ENCODE measurements at places on chromosomes 4 and X.

DNA sequence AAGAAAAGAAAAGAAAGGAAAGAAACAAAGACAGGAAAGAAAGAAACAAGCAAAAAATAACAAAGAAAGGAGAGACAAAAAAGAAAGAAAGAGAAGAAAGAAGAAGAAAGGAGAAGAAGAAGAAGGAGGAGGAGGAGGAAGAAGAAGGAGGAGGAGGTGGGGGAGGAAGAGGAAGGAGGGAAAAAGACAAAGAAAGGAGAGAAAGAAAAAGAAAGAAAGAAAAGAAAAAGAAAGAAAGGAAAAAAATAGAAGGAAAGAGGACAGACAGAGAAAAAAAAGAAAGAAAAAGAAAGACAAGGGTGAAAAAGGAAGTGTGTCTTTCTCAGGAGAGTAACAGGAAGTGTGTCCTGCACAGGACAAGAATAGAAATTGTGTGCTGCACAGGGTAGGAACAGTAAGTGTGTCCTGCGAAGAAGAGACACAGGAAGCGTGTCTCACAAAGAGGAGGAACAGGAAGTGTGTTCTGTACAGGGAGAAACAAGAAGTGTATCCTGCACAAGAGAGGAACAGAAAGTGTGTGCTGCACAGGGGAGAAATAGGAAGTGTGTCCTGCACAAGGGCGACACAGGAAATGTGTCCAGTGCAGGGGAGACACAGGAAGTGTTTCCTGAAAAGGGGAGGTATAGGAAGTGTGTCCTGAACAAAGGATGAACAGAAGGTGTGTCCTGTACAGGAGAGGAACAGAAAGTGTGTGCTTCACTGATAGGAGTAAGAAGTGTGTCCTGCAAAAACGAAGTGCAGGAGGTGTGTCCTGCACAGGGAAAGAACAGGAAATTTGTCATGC lies 101.2 kb downstream of the ARSF start:
- DNase-seq = no peak

DNA sequence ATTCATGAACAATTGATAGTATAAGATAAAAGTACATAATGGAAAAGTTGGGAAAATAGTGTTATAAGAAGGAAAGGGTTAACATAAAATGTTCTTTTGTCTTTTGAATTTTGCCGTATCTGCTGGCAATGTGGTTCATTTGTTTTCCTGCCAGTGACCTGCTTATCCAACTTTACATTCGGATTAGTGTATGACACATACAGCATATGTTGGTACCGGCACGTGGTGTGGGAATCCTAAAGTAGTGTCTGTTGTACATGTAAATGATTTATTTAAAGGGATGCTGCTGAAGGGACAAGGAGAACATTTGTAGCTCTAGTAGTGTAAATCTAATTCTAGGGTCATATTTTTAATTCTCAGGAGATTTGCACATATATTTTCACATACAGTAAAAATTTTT lies 11.5 kb downstream of the RAB9A start:
- DNase-seq = no peak

DNA sequence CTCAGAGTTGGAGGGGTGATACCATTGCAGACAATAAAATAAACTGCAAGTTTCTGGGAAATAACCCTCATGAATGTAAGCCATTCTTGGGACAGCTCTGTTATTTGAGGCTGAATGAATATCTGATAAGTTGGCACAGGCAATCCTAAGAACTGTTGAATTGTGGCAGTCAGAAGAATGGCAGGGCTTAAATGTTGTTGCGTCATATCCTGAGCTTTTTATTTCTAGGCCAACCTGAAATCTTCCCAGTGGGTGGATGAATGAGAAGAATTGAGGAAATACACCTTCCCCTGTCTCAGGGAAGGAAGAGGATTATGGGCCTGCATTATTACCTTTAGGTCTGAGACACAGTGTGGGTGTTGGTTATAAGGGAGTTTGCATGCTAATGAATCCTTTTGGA lies 64.4 kb upstream of the C4orf54 start:
- no peak for DNase-seq

- DNase-seq = no peak
Measured at GRCh38 chr4:54695337-54695736, 37.6 kb downstream of the KIT start.

DNA sequence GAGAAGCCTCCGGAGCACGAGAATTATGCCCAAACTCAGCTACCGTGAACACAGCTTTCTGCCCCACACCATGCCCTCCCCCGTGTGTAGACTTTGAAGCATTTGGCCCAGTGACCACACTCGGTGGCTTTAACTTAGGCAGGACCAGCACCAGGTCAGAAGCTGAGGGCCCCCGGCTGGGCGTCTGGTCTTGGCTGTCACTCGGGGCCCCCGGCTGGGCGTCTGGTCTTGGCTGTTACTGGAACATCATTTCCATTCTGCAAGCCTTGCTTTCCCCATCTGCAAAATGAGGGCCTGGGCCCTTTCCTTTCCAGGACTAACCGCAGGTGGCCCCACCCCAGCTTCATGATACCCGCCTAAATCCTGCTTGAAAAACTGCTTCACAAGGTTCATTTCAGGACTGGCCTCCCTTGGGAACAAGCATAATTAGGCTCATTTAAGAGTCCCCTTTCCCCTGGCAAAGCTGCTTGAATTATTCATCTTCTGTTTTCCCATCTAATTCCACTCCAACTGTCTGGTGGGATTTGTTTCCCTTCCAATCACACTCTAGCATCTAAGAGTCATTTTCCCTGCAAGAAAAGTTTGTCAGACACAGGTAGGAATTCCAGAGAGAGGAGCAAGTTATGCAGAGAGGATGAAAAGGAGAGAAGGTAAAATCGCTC lies 82.5 kb downstream of the WFS1 start:
- DNase-seq = no peak

GRCh38 chrX:12865359-12865758 lies 1.5 kb upstream of the TLR7 start:
- no peak for DNase-seq

DNA sequence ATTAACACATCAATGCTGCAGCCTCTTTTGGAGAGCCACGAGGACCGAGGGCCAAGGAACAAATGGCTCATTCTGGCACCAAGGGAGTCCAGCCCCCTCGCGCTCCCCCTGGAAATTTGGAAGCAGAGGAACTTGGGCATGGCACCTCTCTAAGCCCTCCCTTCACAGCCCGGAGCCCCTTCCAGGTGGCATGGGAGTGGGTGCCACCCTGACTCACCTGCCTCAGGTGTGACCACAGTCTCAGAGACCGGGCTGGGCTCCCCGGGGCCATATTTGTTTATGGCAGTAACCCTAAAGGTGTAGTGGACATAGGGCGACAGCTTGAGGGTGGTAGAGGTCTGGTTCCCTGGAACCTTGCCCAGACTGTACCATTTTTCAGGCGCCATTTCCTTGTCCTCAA lies 18.8 kb downstream of the L1CAM start:
- no peak for DNase-seq

- peak; percentile 81 for DNase-seq
Measured at GRCh38 chr4:123418351-123418931, 21.8 kb downstream of the SPRY1 start.

GRCh38 chr4:172202480-172203076 lies 389.4 kb downstream of the GALNTL6 start:
- DNase-seq = peak; percentile 54

GRCh38 chrX:10851809-10852208 lies 231.4 kb upstream of the MID1 start:
- DNase-seq = no peak

DNA sequence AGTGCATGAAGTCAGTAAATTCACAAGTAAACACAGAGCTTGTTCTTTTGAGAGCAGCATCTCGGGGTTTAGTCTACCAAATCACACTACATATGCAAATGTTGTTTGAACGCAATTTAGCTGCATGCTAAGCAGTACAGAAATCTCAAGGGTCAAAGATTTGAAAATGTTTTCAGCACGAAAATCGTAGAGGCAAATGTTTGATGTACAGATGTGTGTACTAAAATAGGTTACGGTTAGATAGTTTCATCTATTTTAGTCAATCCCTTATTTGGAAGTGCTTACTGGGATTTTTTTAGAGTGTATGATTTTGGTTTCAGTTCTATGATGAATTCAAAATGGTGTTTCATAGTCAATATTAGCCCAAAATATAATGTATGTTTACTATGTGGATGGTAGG lies 1928.2 kb upstream of the TENM3 start:
- no peak for DNase-seq

GRCh38 chr4:183014361-183015084 lies 84.5 kb upstream of the WWC2 start:
- no peak for DNase-seq

GRCh38 chrX:23756165-23756564 lies 13.1 kb upstream of the ACOT9 start:
- peak; percentile 64 for DNase-seq

DNA sequence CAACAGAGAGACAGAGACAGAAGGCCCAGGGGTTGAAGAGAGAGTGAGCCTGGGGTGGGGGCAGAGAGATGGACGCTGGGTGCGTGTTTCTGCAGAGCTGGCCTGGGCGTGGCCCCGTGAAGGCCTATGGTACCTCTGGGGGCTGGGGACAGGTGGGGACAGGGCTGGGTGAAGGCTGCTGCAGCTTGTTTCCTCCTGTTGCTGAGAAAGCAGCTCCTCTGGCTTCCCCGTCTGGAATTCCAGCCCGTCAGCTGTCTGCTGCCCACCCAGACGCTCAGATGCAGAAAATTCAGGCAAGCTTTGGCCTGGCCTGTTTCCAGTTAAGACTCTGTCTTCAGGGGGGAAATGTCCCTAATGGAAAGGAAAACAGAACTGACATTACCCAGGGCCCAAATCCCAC lies 76.8 kb upstream of the PSAPL1 start:
- no peak for DNase-seq

DNA sequence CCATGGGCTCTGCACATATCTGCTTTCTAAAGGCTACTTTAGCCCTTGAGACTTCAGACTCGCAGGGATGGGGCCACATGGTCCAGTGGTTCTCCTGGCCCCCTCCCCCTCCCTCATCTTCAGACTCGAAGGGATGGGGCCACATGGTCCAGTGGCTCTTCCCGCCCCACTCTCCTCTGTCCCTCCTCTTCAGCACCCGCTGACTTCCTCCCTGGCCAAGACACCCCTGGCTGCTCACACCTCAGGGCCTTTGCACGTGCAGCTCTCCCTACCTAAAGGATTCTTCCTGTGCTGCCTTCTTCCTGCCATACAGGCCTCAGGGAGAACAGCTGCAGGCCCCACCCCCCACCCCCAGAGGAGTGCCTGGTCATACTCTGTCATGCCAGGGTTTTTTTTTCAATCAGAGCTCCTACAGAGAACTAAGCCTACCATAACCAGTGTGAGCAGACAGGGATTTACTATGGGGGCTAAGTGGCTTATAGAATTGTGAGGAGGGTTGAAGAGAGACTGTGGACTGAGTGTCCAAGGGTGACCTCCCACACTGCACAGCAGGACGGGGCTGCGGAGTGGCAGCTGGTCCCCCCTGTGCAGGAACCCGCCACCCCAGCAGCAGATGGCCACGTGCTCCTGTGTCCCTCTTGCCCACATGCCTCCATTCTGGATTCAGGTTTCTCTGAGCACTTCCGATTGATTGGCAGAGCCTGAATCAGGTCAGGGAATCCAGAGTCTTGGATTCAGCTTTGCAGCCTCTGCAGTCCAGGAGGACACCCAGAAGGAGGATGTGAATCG lies 6.1 kb upstream of the SPON2 start:
- no peak for DNase-seq

DNA sequence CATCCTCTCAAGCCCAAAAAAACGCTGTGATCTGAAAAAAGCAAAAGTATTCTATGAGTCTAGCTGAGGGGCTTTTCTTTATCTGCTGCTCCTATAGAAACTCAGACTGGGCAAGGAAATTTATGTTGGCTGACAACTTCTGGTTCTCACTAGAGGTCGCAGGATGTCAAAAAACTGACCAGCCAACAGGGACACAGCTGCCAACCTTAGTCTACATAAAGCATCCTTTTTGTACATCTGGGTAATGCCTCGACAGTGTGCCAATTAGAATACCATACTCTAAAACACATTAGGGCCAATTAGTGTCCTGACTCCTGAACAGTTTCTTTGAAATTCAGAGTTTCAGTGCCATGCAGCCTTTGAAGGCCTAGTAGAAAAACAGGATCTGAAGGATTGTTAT lies 8.8 kb upstream of the TLL1 start:
- DNase-seq = no peak

DNA sequence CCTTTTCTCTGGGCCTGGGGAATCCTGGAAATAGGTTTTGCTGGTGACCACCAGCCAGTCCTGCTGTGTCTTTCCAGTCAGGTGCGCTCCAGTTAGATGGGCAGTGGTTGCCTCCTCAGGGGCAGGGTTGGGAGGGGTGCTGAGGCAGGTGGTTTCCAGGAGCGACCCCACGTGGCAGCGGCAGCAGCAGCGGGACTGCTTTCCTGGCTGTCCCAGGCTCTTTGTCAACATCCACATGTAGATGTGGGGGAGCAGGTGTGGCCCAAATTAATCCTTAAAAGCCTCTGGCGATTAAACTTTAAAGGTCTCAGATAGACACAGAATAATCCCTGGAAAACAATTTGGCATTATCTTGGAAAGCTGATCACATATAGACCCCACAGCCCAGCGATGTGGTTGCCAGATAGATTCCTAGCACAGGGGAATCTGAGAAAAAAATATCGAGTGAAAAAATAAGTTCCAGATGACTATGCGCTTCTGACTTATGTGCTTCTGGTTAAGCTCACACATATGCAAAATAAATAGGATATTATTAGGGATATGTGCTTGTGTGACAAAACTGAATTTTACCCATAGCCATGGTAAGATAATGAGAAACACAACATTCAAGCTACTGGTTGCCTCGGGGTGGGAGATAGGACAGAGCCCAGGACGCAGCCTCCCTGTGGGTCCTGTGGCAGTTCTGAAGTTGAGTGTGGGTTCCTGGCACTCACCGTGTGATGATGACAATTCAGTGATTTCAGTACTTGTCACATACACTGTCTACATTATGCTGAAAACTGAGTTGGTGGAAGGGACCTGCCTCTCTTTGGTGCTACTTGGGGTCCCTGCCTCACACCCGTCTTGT lies 336.4 kb downstream of the ARHGAP10 start:
- no peak for DNase-seq

- DNase-seq = no peak
Measured at GRCh38 chr4:19026281-19026680, 1004.7 kb upstream of the LCORL start.
